ENCODE measurements at places on chromosomes 2 and 18.
A peak's percentile ranks its signal among the peaks of the same experiment; 100 is the strongest.

GRCh38 chr2:88615822-88616221 lies 11.4 kb downstream of the EIF2AK3 start:
- DNase-seq = no peak

DNA sequence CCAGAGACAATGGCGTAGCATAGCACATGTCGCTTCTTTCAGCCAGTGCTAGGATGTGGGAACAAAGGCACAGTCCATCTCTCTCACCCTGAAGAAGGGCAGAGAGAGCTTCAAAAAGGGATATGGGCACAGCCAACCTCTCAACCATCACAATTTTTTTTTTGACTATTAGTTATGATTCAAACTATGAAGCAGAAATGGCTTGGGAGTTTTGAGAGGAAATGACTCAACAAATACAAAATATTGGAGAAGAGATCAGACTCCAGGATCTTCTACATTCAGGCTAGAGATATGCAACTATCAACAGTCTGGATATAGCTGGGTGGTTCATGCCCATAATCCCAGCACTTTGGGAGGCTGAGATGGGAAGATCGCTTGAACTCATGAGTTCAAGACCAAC lies 109.1 kb downstream of the MCFD2 start:
- DNase-seq = peak; percentile 1

DNA sequence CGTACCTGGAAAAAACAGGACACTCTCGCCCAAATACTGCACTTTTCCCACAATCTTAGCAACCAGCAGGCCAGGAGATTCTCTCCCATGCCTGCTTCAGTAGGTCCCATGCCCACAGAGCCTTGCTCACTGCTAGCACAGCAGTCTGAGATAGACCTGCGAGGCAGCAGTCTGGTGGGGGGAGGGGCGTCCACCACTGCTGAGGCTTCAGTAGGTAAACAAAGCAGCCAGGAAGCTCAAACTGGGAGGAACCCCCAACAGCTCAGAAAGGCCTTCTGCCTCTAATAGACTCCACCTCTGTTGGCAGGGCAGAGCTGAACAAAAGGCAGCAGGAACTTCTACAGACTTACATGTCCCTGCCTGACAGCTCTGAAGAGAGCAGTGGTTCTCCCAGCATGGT lies 1202.8 kb upstream of the ACVR2A start:
- DNase-seq = no peak

DNA sequence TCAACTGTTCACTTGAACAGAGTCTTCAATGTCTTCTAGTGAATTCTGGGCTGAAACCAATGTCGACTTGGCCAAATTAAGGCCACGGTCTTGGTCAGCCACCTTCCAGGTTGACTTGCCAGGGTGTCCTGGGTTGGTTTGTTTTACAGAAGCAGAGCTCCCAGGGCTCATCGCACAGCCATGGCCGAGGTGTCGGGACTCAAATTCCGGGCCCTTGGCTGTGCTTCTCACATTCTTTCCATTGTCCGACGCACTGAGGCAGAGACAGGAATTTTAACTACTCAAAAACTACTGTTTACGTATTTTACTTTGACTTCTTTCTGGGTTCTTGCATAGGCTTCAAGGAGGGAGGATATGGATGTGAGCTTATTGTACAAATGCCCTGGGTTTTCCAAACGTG lies 51.7 kb downstream of the HPCAL1 start:
- DNase-seq = no peak

DNA sequence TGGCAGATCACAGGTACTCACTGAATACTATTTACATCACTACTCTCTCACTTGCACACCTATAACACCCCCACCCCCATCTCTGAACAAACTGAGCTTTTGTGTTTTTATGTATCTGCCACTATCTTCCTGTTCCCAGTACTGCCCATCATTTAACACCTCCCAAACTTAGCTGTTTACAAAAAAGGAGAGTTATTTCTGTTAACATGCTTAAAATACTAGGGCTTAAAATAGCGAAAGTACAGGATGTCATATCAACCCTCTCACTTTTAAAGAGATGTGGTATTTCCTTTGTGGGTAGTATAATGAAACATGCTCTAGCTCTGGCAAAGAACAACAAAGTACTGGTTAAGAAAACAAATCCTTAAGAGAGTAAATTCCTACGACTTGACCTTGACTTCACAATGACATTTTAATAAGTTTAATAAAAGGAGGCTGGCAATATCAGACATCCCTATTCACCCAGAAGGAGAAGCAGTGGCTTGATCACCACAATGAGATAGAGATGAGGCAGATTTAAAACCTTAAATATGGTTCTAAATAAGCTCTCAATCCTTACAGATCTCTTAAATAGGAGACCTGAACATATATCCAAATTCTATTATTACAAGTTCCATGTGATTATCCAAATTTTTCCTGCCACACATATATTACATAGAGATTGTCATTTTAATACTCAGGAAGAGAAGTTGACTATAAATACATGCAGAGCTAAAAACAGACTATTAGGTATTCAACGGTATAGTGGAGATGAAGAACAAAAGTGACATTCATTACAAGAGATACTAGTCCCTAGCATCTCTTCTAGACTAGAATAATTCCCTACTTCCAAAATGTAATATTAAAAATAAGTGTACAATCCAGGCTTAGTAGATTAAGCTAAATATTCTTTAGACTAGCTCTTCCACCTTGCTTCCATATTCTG lies 36.9 kb downstream of the TRAK2 start:
- DNase-seq = no peak

- no peak for DNase-seq
Observed at GRCh38 chr2:121019071-121019470, 265.9 kb downstream of the TFCP2L1 start.

GRCh38 chr2:67599561-67599960 lies 202.4 kb downstream of the ETAA1 start:
- DNase-seq = no peak

GRCh38 chr18:52408800-52409302 lies 68.9 kb downstream of the DCC start:
- no peak for DNase-seq

Data from right hindlimb (tissue), 1 donor.